ENCODE measurements at places on chromosomes 1 and 21.

GRCh38 chr1:36389999-36390398, 4.3 kb upstream of the STK40 start:
- DNase-seq = no peak

DNA sequence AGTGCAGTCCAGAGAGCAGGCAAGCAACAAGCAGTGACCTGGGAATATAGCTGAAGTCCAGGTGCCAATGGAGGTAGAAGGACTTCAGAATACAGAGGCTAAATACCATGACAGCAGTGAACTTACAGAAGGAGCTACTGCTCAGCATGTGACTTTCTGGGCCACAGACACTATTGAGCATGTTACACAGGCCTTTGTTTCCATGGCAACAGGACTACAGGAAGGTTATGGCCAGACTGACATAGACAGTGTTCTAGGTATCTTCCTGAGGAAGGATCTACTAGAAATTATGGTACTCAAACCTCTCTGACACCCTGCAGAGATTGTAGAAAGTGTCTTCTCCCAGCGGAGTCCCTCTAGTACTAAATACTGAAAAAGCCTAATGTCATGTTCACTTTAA, 11.0 kb downstream of the OR2M5 start:
- no peak for DNase-seq

DNA sequence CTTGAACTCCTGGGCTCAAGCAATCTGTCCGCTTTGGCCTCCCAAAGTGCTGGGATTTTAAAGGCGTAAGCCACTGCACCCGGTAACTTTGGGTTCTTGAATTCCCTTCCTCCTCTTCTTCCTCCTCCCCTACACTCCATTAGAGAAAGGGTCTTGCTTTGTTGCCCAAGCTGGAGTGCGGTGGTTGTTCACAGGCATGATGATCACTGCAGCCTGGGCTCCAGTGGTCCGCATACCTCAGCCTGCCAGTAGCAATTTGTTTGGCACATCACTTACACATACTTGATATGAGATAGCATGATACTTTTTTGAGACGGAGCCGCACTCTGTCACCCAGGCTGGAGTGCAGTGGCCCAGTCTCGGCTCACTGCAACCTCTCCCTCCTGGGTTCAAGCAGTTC, 2.2 kb downstream of the DEGS1 start:
- no peak for DNase-seq

DNA sequence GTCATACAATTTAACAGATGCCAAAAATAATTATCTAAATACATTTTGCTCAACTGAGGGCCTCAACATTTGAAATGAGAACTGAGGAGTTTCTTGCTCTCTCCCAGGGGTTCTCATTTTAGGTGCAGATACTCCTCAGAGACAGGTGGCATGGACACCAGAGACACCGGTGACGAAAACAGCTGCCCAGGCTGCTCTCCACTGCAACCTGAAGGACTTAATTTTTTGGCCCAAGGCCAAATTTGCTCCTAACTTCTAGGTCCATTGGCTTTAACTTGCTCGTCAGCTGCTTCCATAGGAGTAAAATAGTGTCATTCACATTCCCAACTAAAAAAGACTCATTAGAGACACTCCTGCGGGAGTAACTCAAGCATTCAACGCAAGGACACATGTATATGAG, 87.0 kb downstream of the NRIP1 start:
- DNase-seq = no peak

GRCh38 chr1:31371121-31371959, 1.5 kb downstream of the FABP3 start:
- no peak for DNase-seq

GRCh38 chr1:198086051-198086745, 70.6 kb upstream of the NEK7 start:
- no peak for DNase-seq

DNA sequence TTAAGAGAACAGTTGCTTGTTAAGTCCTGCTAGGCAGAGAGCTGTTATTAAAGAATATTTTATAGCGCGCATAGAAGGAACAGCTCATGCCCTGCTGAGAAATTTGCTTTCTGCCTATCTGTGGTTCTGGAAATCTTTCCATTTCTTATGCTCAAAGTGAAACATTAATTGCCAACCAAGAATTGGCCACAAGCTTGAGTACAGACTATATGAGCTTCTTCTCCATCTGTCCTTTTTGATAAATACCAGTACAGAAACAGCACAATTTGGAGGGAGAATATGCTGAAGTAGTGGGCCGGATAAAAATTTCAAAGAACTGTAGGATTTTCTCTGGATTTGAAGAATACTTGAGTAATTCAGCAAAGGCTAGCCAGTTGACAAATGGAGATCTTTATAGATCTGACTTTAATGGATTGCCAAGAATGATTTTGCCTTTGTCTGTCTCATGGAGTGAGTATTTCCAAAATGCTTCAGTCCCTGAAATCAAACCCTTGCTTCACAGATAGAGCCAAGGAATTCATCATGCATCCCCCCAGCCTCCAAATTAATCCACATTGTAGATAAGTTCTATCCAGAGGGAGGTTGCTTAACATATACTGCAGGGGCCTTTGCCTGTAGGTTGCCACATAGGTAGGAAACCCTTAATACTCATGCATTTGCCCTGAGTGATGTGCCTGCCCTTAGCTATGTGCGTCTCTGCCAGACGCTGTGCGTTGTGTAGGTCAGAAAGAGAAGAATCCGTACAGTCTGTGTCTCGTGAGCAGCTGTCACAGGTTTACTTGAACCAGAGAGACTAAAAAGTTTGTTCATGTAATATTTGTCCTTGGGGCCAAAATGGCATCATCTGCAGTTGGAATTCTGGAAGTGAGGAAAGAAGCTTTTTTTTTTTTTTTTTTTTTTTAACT, 44.2 kb downstream of the SMYD2 start:
- no peak for DNase-seq

- no peak for DNase-seq
These were observed 14.9 kb downstream of the SLC45A3 start for GRCh38 chr1:205665201-205666045.

DNA sequence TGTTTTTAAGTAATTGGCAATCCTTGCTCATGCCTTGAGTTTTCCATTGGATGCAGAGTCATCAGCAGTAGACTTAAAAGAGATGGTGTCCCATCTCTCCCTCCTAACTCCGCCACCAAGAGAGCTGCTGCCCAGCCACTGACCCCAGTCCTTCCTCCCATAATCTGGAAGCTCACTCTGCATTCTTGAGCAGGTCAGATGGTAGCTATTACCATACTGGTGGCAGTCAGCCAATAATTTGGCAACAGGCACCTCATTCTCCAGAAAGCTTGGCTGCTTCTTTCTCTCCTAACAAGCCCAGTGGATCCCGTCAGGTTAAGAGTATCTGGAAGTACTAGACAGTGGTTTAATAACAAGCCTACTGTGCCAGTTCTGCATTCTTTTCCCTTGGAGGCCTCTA, 272.1 kb downstream of the ZNF648 start:
- no peak for DNase-seq

DNA sequence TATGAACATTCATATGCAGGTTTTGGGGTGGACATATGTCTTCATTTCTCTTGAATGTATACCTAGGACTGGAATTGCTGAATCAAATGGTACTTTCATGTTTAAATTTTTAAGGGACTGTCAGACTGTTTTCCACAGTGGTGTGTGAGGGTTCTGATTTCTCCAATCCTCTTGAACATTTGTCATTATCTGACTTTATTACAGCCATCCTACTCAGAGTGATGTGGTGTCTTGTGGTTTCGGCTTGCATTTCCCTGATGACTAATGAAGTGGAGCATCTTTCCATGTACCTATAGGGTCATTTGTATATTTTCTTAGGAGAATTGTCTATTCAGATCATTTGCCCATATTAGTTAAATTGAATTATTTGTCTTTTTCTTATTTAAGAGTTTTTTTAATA, 35.4 kb upstream of the ZNF281 start:
- no peak for DNase-seq

DNA sequence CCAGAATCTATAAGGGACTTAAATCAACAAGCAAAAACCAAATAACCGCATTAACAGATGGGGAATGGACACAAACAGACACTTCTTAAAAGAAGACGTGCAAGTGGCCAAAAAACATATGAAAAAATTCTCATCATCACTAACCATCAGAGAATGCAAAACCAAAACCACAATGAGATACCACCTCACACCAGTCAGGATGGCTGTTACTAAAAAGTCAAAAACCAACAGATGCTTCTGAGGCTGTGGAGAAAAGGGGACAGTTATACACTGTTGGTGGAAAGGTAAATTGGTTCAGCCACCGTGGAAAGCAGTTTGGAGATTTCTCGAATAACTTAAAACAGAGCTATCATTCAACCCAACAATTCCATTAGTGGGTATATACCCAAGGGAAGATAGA, 124.9 kb upstream of the OLIG2 start:
- no peak for DNase-seq

DNA sequence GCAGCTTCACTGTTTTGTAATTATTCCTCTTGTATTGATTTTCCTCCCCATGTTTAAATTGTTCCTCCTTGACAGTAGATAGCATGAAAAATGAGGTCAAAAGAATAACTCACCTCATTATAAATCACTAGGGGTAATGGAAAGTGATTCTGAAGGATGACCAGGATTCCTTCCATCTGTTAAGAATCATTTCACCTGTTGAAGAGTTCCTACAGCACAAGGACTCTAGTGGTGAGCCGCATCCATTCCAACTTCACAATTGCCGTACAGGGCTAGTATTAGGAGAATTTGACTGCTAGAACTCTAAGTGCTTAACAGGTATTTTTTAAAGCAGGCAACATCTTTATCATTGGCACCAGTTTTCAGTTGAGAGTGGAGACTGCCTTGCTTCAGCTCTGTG, 13.7 kb downstream of the PPP1R12B start:
- no peak for DNase-seq

DNA sequence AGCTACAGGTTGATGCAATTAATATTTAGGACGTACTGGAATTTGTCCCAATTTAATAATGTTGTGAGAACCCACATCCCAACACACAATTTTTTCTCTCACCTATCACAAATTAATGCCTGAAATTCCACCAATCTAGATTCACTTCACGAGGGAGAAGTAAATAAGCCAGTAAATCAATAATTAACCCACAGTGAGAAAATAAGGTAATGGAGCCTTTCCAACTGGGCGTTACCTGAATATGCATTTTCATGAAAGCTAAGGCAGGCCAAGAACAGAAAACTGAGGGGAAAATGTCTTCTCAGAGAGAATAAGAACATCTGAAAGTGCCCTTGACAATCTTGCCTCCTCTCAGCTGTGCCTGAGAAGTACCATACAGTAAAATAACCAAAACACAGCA, 240.8 kb upstream of the NR5A2 start:
- no peak for DNase-seq

DNA sequence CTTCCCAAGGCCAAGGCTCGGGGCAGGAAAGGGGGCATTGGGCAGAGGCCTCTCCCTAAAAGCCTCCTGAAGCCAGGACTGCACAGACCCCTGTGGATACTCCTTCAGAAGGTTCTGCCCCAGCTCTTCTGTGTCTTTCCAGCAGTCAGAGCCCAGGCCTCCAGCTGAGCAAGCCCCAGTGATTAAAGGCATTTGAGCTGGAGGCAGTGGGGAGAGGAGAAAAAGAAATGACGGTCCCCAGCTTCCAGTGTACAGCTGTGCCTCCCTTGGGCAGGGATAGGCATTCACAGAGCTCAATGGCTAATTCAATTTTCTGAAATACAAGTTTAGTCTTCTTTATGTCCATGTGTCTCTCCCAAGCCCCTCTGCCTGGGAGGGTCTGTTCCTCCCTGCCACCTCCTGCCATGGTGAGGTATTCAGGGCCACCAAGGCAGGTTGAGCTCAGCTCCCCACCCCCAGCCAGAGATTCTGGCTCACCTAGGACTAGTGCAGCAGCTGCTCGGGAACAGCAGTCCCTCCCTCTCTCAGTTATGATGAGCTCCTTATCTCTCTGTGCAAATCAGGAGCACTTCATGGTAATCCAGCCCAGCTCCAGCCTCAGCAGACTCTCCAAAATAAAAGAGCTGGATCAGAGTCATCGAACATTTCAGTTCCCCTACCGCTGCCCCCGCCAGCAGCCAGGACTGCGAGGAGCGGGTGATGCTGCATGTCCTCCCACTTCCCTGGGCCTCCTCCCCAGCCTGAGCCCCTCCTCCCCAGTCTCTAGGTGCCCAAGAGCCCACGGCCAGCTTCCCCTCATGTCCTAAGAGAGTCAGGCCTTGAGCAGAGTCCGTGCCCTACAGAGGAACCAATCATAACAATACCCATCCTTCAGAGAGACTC, 208.4 kb upstream of the ZC3H12A start:
- DNase-seq = no peak

DNA sequence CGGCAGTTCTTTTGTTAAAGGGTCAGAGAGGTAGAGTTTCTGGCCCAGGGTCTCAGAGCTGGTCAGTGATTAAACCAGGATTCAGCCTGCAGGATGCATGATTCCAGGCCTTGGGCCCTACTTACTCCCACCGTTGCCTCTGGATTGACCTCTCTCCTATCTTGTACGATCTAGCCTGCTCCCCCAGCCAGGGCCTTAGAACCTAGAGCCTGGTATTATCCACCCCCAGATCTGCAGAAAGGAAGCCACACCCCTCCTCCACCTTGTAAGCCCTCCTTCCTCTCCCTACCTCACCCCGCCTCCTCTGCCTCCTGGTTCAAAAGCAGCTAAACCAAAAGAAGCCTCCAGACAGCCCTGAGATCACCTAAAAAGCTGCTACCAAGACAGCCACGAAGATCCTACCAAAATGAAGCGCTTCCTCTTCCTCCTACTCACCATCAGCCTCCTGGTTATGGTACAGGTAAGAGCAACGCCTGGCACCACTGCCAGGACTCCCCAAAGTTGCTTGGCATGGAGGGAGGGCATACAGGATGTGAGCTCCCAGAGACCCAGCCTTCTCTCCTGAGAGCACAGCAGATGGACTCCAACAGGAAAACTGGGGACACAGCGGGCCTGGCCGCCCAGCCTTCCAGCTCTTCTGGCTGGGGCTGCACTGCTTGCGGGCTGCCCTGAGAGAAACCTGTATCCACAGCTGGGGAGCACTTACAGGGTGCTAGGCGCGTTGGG, at the start of gene CD52:
CD52 (plus strand) TSS at position 347 of the 726 bp plus-strand sequence; CDS start at position 407, 60 bp downstream.
- peak; percentile 61 for DNase-seq

DNA sequence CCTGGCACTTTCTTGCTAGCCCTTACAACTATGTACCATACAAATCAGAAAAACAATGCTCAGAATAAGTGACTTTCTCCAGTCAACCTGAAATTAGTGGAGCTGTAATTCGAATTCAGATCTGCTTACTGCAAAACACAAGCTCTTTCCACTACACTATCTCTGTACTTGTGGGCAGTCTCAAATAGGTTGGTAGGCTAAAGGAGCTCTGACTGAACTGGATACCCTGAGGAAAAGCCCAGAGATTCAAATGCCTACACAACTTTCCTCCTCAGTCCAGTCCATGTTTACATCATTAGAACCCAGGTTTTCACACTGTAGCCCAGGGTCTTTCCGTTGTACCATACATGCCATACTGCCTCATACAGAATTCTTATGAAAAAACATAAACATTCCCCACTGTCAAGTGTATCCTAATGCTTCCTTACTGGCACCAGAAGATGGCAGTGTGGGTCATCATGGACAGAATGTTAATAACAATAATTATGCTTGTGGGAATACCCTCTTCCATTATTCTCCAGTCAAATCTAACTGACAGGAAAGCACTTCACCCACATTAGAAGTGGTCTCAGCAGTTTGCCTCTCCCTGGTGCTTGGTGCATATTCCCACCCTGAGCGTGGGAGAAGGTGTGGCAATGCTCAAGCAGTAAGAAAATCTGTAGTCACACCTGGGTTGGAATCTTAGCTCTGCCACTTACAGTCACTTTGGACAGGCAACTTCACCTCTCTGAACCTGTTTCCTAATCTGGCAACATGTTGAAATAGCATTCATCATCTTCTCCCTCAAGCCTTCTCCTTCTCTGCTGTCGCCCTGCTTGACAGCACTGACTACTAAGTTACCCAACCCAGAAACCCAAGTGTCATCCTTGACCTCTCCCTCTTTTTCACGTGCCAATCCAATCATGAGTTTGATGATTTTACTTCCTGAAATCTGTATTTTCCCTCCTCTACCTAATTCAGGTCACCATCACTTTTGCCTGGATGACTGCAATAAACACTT, 14.4 kb upstream of the ZFYVE9 start:
- no peak for DNase-seq

All from activated CD8-positive, alpha-beta memory T cell treated with anti-CD3 and anti-CD28 coated beads for 4 hours (primary cell).